ENCODE measurements at places on chromosomes 3 and 15.

GRCh38 chr3:102307442-102307841 is 127.4 kb upstream of the ZPLD1 start:
- DNase-seq: no peak

- no peak for DNase-seq
These were observed 10.8 kb downstream of the RASL12 start for GRCh38 chr15:65056868-65057548.

GRCh38 chr3:187739561-187740332 is 5.5 kb downstream of the BCL6 start:
- DNase-seq: no peak

DNA sequence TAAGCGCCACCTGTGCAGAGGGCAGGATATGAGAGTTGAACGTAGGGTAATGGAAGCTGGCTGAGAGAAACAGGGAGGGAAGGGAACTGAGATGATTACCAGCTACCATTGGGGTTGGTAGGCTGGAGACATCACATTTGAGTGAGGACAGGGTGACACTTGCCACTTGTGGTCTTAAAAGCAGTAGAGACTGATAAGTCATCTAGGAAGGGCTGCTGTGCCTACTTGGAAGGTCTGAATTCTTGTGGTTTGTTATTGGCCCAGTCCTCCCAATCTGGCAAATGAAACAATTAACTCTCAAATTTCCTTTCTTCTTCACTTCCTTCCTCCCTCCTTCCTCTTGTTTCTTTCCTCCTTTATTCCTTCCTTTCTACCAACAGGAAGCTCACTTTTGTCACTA is 46.8 kb downstream of the COL6A5 start:
- no peak for DNase-seq

GRCh38 chr15:42691308-42691707 is 45.6 kb downstream of the CDAN1 start:
- DNase-seq: no peak

DNA sequence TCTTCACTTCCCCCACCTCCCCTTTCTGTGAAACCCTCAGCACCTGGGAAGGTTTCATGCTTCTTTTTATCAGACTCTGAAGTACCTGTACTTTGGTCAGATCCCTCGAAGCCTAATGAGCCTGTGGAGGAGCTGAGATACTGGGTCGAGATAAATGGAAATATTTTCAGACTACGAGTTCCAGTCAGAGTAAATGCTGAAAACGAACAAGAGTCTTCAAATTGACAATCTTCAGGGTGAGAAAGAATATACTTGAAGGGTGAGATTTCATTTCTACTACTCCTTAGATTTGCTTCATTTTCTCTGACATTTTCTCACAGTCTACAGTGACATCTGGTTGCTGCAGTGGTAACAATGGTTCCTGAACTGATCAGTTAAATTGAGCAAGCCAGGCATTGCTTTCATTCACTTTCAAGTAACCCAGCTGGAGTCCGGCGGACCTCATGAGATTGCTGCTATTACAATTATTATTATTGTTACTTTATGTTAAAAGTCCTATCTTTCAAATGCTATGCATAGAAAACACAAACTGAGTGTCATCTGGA is 337.2 kb downstream of the VGLL3 start:
- no peak for DNase-seq

- no peak for DNase-seq
These were observed 13.5 kb downstream of the SLC28A2 start for GRCh38 chr15:45265506-45265905.

DNA sequence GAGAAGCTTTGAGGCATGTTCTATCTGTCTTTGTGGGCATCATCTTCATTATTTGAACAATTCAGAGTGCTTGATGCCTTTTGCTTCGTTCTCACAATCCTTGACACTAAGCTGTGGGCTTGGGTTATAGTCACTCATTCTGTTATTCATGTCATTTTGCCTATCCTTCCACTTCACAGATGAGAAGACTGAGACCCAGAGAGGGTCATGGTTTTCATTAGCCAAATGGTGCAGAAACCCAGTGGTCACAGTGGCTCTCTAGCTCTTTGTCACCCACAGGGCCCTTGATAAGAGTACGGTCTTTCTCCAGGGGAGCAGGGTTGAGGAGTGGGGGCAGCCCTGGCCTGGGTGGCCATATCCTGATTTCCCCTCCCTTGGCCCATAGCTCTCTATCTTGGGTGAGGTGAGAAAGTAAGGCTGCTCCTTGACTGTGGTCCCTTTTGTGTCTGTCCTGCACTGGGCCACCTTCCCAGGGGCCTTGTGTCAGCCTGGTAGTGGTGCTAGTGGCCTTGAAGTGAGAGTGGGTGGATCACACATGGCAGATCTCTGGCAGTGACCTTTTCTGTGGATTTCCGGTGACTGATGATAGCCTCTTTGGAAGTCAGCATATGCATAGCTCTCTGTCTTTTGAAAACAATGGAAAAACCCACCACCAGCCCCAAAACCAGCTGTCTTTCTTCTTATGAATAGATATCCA is 130.1 kb downstream of the IGF1R start:
- DNase-seq: no peak

DNA sequence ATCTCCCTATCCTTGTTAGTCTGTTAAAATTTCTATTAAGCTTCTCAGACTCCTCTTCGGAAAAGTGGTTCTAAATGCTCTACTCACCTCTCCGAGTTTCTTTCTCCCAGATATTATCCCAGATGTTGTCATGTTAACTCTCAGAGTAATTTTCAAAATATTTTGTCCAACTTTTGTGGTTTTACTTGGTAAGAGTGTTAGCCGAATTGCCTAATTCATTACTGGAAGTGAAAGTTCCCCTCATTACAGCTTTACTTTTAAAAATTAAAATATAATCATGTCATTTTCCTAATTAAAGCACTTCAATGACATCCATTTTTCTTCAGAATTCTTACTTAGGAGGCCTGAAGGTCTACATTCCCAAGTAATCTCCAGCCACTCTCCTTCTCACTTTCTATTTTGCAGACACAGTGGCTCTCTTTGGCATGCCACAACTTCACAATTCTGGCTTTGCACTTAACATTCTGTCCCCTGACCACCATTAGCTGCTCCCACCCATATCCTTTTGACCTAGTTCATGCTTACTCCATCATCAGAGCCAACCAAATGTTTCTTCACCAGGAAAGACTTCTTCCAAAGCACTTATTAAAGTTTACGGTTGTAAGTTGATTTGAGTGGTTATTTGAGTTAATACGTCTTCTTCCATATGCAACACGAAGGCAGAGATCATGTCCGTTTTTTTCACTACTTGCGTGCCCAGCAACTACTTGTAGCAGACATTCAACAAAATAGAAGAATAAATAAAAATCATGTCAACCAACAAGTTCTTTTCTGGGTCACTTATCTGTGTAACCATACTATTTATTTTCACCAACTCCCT is 10.2 kb upstream of the TIPARP start:
- DNase-seq: no peak

DNA sequence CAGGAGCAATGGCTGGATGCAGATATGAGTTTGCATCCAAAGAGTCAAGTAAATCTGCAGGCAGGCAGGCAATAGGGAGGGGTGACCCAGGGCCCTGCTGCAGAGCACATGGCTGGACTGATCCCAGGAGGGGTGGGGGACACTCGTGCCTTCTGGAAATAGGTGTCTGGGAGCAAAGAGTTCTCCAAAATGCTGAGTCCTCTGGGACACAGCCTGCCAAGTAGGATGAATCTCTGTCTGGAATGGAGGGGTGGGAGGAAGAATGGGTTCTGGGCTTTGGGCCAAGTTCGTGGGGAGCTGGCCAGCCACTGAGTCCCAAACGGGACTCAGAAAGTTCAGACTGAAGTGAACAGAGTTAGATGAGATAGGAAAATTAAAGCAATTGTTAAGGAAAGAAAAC is 214.5 kb downstream of the MTHFS start:
- DNase-seq: no peak

DNA sequence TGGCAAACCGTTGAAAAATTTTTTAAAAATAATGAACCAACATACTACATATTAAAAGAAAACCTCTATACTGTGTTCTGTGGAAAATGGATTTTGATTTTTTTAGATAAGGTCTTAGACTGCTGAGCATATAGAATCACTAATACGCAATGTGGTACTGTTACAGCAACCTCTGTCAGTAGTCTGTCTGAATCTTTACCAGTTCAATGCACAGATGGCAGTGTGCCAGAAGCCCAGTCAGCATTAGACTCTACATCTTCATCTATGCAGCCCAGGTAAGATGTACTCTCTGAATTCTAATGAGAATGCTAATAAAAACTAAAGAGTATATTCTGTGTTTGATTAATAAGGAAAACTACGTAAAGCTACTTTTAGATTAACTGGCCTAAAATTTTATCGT is 31.3 kb upstream of the FAH start:
- no peak for DNase-seq

GRCh38 chr3:71010726-71011455 is 572.6 kb downstream of the FOXP1 start:
- DNase-seq: no peak

DNA sequence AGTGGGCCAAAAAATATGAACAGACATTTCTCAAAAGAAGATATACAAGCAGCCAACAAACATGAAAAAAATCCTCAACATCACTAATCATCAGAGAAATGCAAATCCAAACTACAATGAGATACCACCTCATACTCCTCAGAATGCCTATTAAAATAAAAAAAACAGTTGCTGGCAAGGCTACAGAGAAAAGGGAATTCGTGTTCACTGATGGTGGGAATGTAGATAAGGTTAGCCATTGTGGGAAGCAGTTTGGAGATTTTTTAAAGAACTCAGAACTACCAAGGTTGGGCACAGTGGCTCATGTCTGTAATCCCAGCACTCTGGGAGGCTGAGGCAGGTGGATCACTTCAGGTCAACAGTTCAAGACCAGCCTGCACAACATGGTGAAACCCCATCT is 27.8 kb upstream of the C15orf40 start:
- no peak for DNase-seq

DNA sequence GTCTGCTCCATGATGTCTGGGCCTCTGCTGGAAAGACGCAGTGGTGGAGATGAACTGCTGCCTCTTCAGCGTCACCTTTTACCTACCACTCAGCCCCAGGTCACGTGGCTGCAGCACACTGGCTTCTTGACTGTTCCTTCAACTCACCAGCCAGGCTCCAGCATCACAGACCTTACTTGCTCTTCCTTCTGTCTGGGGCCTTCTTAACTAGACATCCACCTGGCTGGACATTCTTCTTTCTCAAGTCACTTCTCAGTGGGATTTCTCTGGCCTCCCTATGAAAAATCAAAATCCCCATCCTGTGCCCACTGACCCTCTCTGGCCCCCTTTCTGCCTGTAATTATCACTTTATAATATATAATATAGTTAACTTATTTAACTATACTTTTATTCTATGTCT is 29.7 kb upstream of the NSMCE3 start:
- DNase-seq: no peak

- no peak for DNase-seq
These were observed 81.4 kb downstream of the CGNL1 start for GRCh38 chr15:57457726-57458125.
